ENCODE measurements at places on chromosomes 7 and 10. TPM values are rescaled to one million over a fixed set of nuclear protein-coding genes. Genes with fewer than 3 reads are reported as not detected.

TAS2R3 gene
- total RNA-seq: 13.0 TPM

GPR15LG gene
- total RNA-seq: not detected

PNLIPRP1 gene
- total RNA-seq: 1.4 TPM

GNAT3 gene
- not detected for total RNA-seq

LRRC4 gene
- total RNA-seq: 5.8 TPM

LHFPL3 gene
- total RNA-seq: not detected

RAB19 gene
- 3.2 TPM for total RNA-seq

SAMD8 gene
- 15.4 TPM for total RNA-seq

TIAL1 gene
- total RNA-seq: 149 TPM

TFPI2 gene
- total RNA-seq: 4.9 TPM

- no peak for DNase-seq
Measured at GRCh38 chr10:16751244-16751643, 66.0 kb downstream of the RSU1 start.

DNA sequence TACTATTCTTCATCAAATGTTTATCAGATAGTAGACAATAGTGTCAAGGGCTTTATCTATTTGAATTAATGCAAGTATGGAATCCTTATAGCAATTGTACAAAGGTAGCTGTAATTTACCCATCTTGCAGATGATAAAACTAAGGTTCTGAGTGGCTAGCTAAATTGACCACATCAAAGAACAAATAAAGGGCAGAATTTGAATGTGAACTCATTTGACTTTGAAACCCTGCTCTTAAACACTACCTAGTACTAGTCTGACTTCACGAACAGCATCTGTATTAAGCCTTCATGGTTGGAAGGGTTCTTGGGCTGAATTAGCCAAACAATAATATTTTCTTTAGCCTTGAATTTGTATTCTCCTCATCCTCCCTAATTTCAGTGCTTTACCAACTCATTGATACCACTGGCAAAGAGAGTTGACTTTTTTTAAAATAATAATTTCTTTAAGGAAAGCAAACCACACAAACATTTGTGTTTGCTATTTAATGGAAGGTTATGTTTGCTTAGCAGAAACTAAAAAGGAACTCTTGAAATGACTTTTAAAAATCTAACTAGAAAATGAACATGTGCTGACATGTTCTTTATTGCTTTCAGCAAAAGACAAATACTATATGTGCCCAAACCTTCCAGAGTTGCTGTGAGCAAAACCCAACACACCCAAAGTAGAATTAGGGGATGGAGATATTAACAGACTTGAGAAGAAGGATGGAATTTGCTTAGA, 322.6 kb downstream of the RNLS start:
- no peak for DNase-seq

DNA sequence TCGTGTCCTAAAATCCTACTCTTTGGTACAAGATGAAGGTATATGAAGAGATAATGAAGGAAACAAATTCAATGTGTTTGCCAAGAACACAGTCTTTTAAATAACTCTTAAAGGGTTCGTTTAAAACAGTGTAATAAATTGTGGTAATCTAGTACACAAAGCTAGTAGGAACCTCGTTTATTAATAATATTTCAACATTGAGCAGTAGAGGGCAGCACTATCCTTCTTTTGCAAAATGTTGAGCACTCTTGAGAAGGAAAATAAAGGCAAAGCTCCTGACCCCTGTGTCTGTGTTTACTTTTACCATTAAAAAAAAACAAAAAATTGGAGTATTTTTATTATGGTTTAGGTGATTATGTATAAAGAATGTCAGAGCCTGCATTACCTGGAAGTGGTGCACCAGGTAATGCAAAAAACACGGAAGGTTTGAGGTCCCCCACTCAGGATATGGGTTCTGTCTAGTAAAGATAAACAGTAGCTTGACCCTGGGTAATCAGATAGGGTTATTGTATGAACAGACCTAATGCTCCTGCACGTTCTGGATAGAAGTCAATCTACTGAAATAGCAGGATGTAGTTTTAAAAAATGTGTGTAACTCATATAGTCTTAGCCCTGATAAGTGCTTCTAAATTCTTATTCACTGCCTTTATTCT, 5.7 kb upstream of the GOT1 start:
- DNase-seq: peak; percentile 82

DNA sequence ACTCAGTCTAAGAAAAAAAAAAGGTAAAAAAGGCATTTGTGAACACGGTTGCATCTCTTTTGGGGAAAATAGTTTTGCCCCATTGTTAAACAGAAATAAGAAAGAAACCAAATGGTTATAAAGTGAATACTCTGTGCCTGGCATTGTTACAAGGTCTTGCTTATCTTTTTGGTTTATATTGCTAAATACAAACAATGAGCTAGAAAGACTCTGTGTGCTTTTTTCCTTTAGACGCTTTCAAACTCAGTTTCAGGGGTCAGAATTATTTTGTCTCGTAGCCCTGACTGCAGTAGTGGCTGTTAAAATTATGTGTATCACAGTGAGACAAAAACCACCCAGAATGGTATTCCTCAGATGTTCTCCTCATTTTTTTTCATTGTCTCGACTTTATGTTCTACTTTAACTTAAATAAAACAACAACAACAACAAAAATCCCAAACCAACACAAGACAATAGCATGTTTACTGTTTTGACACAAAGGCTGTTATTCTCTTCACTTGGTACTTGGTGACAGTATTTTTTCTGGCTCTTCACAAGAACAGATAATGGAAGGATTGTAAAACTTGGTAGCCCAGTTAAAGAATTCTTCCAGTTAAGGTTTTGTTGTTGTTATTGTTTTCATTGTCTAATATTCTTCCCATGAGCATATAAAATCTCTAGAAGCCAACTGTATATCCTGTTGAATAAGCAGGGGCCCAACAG, 190.1 kb downstream of the PLXDC2 start:
- no peak for DNase-seq

- DNase-seq: no peak
Measured at GRCh38 chr10:103666087-103666761, 172.7 kb downstream of the NEURL1 start.

GRCh38 chr7:40839881-40840280, 705.1 kb downstream of the SUGCT start:
- DNase-seq: no peak

DNA sequence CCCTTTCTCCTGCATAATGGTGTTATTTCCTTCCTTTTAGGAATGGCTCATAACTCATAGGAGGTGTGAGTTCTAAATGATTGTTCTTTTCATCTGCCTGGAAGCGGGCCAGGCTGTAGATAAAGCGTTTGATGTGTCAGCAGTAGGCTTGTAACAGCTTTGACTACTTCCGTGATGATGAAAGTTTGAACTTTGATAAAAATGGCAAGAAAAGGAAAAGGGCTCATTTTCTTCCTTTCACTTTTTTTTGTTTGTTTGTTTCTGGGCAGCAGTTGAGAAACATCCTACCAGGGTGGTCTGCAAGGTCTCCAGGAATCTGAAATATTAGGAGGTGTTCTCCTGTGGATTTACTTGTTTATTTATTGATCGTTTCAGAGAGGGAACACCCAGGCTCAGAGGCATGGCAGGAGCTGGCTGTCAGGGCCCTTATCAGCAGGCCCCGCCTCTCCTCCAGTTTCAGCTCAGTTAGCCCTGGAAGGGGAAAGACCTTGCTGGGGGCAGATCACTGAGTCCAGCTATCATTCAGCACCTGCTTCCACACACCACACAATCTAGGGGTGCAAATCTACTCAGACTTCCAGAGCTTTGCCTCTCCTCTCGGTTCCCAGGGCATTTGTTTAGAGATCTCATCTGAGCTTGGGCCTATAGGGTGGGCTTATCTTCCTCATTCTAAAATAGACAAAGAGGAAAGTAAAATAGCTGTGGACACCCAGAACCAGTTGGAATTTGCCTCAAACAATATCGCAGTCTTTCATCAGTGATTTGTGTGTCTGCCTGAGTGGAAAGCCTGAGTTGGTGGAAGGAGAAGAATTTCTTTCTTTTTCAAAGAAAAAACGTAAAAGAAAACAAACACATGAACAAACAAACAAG, 130.9 kb downstream of the BMPER start:
- peak; percentile 95 for DNase-seq

DNA sequence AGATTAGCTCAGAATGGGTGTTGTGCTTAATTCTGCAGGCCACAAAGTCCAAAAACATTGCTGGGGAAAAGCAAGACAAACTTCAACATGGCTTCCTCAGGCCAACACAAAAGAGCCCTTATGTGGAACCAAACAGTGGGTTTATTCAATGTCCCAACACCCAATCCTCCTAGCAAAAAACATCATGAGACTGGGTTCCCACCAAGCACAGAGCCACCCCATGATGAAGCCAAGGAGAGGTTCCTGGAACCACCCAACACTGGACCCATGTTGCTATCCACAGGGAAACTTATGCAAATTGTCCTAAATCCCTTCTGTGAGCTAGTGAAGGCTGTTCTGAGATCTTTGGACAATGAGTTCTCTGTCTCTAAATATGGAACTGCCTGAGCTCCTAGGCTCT, 24.0 kb downstream of the SLC25A13 start:
- DNase-seq: no peak

- DNase-seq: peak; percentile 25
Measured at GRCh38 chr7:71348821-71349681, 217.1 kb downstream of the GALNT17 start.

- no peak for DNase-seq
Measured at GRCh38 chr7:102117743-102118142, 168.9 kb upstream of the SH2B2 start.

DNA sequence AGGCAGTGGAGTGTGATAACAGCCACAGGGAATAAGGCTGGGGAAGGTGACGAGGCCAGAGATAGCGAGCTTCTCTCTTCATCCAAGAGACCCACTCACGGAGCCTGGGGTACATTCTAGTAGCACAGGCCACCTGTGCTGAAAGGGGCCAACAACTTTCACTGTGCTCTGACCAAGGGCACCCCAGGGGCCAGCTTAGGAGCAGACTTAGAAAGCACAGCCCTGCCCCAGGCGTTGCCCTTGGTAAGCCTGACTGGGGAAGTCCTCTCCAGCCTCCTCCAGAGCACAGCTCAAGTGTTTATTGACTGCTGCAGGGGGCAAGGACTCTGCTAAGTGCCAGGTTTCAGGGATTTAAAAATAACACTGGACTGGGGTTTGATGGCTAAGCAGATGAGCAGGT, 44.7 kb downstream of the EBF3 start:
- DNase-seq: no peak

DNA sequence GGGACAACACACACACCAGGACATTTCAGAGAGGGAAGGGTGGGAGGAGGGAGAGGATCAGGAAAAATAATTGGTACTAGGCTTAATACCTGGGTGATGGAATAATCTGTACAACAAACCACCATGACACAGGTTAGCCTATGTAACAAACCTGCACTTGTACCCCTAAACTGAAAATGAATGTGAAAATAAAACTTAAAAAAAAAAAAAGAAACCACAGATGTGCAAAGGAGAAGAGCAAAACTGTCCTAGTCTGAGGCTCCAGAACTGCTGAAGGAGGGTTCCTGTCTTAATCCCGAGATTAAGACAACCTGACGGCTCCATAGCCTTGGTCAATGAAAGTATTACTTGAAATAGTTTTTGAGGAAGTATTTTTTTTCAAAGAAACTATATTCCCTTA, 423.0 kb downstream of the NEBL start:
- DNase-seq: no peak

GRCh38 chr7:75630549-75630948, 108.2 kb downstream of the HIP1 start:
- no peak for DNase-seq

- DNase-seq: no peak
Measured at GRCh38 chr7:30984359-30985107, 20.8 kb downstream of the GHRHR start.

GRCh38 chr7:8286118-8286517, 24.2 kb upstream of the ICA1 start:
- DNase-seq: no peak

DNA sequence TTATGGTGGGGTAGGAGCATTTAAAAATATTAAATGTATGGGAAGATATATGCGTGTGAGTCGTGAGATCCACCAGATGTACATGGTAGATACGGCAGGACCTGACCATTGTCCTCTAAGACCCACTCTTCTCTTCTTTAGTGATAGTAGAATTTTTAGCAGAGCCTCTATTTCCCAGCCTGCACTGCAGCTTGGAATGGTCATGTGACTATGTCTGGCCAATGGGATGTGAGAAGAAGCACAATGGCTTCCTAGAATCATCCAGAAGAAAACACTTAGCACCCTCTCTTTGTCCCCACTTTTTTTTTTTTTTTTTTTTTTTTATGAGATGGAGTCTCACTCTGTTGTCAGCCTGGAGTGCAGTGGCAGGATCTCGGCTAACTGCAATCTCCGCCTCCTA, 86.6 kb upstream of the CYTH3 start:
- DNase-seq: no peak

GRCh38 chr7:108099713-108100112, 30.4 kb downstream of the LAMB4 start:
- no peak for DNase-seq

- DNase-seq: no peak
Measured at GRCh38 chr7:120307991-120308545, 35.1 kb downstream of the KCND2 start.
